ENCODE measurements at places on chromosomes 3 and 15.
A peak's percentile ranks its signal among the peaks of the same experiment; 100 is the strongest.

DNA sequence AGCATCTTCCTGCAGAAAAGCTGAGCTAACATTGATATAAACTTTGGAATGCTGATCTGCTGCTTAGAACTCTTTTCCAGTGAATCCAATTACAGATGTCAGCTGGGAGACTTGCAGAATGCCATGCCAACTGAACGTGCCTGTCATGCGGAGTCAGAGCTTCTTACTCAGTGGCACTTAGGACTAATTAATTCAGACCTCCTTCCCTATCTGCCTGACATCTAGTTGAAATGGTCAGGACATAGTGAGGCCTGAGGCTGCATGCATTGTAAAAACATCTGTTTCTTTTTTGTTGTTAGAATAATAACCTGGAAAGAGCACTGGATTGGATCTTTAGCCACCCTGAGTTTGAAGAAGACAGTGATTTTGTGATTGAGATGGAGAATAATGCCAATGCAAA is 112.6 kb downstream of the USP13 start:
- no peak for DNase-seq

- DNase-seq, result no peak
Measured at GRCh38 chr3:14700891-14701290, 25.9 kb downstream of the C3orf20 start.

DNA sequence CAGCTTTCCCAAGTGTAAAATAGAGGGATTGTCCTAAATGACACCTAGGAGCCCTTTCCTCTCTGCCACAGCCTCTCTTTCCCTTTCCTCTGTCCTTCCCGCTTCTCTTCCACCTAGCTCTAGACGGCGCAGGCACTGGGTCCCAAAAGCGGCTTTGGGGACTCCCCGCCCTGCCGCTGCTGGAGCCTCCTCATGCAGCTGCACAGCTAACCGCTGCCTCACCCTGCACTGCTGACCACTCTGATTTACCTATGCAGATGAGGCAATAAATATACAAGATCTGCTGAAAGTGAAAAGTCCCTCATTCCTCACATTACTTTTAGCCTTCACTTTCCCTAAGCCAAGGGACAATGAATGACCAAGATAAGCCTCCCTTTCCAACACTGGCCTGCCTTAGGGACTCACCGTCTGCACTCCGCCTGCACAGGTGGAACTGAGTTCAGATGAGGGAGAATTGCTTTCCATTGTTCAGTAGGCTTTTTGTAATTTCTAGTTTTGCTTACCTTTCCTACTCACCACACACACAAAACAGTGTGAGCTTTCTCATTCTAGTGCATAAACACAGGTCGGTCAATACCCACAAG is 197.5 kb upstream of the BCL6 start:
- DNase-seq, result no peak

GRCh38 chr3:49294343-49294742 is 17.3 kb upstream of the C3orf62 start:
- DNase-seq, result no peak

DNA sequence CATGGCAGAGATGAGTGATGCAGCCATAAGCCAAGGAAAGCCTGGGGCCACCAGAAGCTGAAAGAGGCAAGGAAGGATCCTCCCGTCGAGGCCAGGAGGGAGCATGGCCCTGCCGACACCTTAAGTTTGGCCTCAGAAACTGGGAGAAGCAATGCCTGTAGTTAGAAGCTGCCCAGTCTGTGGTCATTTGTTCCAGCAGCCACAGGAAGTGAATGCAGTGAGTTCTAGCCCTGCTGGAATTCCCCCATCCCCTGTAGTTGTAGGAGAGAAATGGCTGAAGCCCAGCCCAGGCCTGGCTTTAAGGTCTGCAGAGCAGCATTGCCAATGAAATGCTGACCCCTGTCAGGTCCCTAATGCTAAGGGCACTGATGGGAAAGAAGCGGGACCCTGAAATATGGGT is 12.2 kb upstream of the CHSY1 start:
- no peak for DNase-seq

GRCh38 chr15:27235681-27236080 is 264.7 kb downstream of the GABRG3 start:
- no peak for DNase-seq

DNA sequence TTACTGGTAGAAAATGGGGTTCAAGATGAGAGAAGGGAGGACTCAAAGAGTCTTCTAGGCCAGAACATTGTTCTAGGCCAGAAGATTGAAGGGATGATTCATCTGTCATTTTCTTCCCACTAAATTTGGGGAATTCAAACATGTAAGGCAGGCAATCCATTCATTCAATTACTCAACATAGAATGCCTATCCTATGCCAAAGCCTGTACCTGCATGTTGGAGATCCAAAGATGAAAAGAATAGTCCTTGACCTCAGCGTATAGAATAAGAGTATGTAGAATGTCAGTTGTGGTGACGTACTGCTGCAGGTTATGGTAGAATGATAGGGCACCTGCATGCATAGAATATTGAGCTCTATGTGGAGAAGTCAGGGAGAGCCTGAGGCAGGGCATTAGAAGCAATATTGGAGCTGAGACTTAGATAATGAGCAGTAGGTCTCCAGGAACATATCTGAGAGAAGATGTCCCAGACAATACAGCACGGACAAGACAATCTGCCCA is 49.7 kb downstream of the STAC start:
- no peak for DNase-seq

GRCh38 chr3:190305406-190305805 is 16.8 kb downstream of the CLDN1 start:
- no peak for DNase-seq

DNA sequence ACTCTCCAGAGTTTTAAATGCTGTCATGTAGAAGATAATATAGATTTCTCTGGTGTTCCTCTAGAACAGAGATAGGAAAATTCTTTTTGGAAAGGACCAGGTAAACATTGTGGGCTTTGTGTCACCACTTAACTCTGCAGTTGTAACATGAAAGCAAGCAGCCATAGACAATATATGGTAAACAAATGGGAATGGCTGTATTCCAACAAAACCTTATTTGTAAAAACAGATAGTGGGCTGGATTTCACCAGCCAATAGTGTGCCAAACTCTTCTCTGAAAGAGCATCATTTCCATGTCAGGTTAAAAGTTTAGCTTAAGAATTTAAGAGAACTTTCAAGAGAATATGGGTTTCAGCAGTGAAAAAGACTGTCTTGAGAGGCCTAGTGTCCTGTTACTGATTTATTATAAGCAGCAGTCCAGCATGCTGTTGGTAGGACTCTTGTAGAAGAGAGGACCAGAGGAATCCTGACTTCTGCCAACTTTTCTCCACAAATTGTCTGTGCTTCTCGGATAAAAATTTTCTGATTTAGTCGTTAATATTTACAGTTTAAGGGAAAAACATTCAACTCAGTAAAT is 107.7 kb downstream of the TCF12 start:
- no peak for DNase-seq

- no peak for DNase-seq
Measured at GRCh38 chr3:103516950-103517349, 1082.1 kb downstream of the ZPLD1 start.

DNA sequence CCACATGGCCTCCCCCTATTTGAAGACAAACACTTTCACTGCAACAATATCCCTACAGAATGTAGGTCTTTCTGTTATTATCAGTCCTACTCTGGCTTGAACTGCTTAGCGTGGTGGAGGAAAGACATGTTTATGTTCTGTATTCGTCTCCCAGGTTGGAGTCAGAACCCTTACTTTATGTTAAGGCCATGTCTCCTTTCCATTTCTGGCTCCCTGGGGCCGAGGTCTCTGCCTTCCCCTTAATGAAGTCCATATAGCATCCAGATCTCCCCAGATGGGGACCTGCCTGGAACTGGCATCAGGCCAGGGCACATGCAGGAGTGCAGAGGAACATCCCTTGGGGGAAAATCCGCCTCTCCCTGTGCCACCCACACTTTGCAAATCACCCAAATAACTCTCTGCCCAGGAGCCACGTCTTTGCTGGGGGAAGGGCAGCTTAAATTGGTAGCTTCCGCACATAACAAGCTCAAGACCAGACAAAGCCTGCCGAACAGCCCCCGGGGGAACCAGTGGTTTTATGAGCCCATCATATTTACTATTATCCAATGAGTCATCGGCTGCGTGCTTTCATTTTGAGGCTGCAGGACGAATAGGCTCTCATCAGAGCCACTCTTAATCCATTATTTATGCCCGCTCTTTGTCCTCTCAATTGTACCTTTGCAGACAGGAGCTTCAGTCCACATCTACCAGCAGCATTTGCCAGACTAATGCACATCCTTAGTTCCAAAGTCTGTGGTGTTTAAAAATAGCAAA is 237.0 kb downstream of the UACA start:
- DNase-seq, result no peak

GRCh38 chr3:101842245-101842934 is 6.9 kb upstream of the NFKBIZ start:
- no peak for DNase-seq

DNA sequence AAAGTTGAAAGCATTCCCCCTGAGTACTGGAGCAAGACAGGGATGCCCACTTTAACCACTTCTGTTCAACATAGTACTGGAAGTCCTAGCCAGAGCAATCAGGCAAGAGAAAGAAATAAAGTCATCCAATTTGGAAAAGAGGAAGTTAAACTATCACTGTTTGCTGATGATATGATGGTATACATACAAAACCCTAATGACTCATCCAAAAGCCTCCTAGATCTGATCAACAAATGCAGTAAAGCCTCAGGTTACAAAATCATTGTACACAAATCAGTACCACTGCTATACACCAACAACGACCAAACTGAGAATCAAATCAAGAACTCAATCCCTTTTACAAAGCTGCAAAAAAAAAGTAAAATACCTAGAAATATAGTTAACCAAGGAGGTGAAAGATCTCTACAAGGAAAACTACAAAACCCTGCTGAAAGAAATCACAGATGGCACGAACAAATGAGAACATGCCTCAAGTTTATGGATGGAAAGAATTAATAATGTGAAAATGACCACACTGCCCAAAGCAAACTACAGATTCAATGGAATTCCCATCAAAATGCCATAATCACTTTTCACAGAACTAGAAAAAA is 40.3 kb downstream of the RPL39L start:
- no peak for DNase-seq

DNA sequence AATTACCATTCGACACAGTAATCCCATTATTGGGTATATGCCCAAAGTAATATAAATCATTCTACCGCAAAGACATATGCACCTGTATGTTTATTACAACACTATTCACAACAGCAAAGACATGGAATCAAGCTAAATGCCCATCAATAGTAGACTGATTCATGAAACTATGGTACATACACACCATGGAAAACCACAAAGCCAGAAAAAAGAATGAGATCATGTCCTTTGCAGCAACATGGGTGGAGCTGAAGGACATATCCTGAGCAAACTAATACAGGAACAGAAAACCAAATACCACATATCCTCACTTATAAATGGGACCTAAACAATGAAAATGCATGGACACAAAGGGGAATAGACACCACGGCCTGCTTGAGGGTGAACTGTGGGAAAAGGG is 11.1 kb upstream of the MCF2L2 start:
- DNase-seq, result no peak

DNA sequence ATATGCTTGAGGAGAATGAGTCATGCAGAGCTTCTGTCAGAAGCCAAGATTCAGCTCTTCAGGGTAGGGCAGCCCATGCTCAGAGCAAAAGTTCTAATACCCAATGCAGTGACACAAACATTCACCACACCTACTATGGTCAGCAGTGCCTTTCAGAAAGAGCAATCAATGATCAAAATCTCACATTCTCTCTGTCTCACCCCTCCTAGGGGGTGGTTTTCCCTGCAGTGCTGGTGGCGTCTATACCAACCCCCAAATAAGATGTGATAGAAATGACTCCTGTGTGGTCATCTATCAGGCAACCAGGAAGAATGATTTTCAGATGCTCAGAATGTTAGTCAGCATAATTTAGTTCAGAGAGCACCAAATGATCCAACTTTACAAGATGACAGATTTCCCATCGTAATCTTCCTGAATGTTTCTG is 385.3 kb downstream of the NTRK3 start:
- no peak for DNase-seq

- DNase-seq, result peak; percentile 44
Measured at GRCh38 chr3:30231277-30232141, 374.9 kb upstream of the TGFBR2 start.

- no peak for DNase-seq
Measured at GRCh38 chr15:83682476-83683088, 28.7 kb downstream of the ADAMTSL3 start.

DNA sequence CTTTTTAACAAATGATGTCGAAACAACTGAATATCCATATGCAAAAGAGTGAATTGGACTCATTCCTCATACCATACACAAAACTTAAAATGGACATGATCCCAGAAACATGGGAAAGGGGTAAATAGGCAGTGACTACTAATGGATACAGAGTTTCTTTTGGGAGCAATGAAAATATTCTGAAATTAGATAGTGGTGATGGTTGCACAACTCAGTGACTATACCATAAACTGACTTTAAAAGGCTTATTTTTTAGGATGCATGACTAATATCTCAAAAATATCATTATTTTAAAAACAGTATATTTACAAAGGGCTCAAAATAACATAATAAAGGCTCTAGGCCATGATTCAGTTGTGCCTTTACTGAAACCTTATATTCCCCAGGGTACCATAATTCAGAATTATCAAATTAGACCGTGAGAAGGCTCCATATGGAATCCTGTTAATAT is 16.3 kb upstream of the ATP13A3 start:
- no peak for DNase-seq

GRCh38 chr3:9976721-9977709 is 9.6 kb downstream of the EMC3 start:
- DNase-seq, result peak; percentile 29

GRCh38 chr3:61562721-61563312 is 1.4 kb downstream of the PTPRG start:
- DNase-seq, result no peak

GRCh38 chr3:52820736-52821135 is 9.7 kb downstream of the ITIH4 start:
- no peak for DNase-seq

GRCh38 chr3:197713477-197713822 is 23.3 kb downstream of the RUBCN start:
- DNase-seq, result no peak

GRCh38 chr15:64779024-64779423 is 3.6 kb upstream of the RBPMS2 start:
- DNase-seq, result no peak

GRCh38 chr15:57382215-57382614 is 5.9 kb downstream of the CGNL1 start:
- no peak for DNase-seq

DNA sequence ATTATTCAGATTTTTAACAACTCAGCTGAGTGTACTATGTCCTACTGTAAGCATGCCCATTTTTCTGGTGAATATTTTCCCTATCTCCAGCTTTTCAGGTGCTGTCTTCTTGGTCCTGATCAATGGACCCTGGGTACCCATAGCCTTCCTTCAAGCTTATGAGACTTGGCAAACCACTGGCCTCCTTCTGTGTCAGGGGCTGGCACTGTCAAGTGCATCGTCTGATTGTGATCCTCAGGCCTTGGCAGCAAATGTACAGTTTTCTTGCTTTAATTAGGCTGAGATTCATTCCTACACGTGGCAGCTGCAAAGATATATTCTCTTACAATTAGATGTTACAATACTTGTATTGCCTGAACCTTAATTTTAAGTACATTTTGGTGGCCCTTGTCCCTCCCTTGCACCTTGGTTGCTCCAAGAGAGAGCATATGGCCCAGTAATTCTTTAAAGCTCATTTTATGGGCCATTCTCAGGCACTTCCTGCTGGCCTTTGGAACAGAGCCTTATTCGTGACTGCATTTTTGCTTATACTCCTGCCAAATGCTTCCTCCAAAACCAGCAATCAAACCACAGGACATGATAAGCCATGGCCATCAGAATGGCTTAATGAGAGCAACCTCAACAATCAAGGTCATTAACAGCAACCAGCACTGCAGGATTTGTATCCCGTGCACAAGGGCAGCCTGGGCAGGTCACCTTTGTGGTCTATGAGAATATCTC is 179.9 kb downstream of the CNTN6 start:
- DNase-seq, result no peak

GRCh38 chr3:187935623-187936156 is 190.4 kb upstream of the BCL6 start:
- no peak for DNase-seq
